C1 segment of cervical spinal cord (tissue), 14 donors: ENCODE measurements at places on chromosomes 5 and 9.

DNA sequence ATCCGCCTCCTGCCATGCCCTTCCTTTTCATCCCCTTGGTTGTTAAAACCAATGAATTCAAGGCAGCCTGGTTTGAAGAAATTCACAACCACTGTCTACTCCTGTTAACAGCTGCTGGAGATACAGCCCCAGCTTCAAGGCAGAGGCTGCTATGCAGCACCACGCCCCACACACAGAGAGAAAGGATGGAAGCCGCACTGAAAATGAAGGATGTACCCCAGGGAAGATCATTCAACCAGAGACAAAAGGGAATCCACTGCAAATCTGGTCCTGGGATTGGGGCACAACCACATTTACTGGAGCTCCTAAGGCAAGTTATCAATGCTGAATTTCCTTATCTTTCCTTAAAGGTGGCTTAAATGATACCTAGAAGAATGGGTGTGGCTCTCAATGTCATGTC, 58.7 kb downstream of the DPYSL3 start:
- DNase-seq: no peak

DNA sequence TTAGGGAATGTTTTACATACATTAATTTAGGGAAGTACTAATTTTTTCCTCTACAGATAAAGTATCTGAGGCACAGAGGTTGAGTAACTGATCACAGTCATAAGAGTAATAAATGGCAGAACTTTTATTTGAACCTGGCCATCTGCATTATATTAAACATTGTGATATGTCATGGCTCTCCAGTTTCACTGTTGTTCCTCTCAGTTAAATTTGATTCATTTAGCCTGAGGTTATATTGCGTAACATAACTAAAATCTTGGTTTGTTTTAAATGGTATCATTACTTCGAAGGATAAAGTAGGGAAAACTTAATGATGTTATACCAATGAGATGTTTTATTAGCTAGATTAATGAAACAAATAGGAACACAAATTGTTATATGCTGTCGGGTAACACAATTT, 284.4 kb downstream of the KDM4C start:
- DNase-seq: no peak

- no peak for DNase-seq
These were observed 110.0 kb downstream of the PAM start for GRCh38 chr5:102865171-102865509.

DNA sequence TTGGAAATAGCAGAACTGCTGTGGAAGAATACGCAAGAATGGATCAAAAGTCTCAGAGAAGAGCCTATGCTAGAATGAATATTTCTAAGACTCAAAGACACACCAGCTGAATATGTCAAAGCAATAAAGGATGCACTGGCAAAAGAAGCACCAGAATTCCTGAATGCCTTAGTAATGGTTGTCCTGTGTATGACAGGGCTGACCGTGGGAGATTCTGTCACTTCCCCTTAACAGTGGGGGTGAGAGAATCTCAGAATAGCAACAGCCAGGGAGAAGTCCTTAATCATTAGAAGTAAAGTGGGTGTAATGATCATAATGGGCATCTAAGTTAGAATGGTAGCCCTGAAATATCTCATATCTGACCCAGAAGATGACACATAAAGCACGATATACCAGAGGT, 14.6 kb upstream of the PRR16 start:
- no peak for DNase-seq

- DNase-seq: no peak
These were observed 442.0 kb upstream of the MEF2C start for GRCh38 chr5:89324990-89325389.
